Mesothelial cell of epicardium (in vitro differentiated cells): ENCODE measurements at places on chromosomes 13 and 19. TPM values are rescaled to one million over a fixed set of nuclear protein-coding genes. Genes with fewer than 3 reads are reported as not detected.

DNA sequence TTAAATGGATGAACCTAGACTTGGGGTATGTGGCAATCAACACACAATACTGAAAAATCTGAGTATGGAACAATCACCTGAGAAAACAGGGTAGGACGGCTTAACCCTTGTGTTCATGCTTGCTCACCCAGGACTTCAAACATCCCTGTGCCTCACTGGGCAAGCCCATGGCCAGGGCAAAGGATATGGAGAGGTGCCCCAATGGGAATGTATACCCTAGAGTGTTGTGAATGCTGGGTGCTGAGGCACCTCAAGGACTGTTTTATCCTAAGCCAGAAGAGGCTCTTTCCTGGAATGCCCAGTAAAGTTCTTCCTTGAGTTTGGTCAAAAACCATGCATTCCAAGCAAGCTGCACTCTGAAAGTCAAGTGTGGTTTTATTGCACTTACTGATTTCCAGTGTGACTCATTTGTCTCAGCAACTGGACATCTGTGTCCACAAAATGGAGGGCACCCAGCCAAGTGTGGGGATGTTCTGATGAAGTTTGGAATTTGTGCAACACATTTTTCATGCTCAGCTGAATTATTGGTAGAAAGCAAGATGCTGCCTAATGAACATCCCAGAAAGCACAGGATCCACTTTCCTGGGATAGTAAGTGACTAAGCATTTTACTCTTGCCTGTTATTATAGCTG lies 531.3 kb downstream of the RFC3 start:
- no peak for DNase-seq

DNA sequence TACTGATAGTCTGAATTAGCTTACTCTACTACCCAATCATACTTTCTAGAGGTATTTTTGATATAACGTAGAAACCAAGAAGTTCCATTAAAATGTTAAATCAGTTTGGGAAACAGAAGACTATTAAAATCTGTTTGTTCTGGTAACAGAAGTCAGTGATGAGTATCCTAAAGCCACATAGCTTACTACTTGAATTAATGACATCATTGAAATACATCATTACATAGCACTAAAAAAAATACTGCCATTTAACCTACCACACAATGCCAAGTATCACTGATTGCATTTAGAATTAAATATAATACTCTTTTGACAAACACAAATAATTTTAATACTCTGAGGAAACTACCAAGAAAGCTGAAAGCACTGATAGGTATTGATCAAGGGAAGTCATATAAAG lies 5.4 kb downstream of the MRPS31 start:
- no peak for DNase-seq

DNA sequence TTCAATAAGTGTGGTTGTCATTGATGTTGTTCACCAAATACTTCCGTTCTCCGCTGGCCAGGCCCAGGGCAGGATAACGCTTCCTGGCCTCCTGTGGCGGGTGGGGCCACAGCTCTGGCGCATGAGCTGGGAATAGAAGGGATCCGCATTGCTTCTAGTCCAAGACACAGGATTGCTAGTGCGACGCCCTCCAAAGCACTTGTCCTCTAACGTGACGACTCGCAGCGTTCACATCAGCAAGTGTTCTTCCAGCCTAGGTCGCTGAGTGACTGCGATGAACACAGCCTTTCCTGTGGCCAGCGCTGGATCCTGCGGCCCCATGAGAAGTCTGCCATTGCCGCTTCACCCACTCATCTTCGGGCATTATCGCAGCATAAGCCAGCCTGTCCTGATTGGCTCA lies 39.4 kb downstream of the VSTM2B start:
- no peak for DNase-seq

GRCh38 chr13:45242524-45242923 lies 41.7 kb upstream of the KCTD4 start:
- no peak for DNase-seq

- DNase-seq, result no peak
These were observed 15.7 kb downstream of the RANBP3 start for GRCh38 chr19:5961969-5962945.

GNG8 gene
- 7.6 to 13.7 TPM (median 12.2 TPM) in 3 replicates for total RNA-seq
